NCI-H1417 (cell line): ENCODE measurements at places on chromosomes 7 and 10.

DNA sequence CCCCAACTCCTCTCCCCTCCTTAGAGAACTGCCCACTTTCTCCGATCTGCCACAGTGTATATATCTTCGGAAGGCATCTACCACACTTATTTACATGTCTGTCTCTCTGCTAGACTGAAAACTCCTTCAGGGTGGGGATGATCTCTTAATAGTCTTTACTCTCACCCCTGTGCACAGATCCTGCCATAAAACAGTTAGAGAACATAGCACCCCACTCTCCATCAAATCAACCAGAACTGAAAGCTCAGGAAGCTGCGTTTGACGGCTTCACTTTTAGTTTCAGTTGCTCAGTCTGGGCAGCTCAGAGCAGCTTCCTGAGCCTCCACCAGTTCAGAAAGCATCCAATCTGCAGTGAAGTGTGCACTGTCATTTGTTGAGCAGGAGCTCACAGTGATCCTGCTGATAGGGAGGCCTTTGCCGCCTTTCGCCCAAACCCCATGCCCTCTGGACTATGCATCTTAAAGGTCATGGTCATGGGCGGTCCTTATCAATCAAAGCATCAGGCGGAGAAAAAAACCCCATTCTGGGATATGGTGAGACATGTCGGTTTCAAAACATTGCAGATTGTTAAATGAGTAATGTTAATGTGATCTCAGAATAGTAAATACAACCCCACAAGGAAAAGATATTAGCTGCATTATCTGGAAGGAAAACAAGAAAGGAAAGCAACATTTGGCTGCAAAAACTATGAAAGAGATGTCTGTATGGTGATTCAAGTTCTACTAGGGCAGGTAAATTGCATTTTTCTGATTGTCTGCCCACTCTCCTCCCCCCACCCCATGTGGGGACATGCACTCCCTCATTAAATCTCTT is 167.1 kb upstream of the ADO start:
- DNase-seq: no peak

- DNase-seq: peak; percentile 95
Observed at GRCh38 chr7:65251851-65252620, 121.6 kb upstream of the ZNF92 start.

DNA sequence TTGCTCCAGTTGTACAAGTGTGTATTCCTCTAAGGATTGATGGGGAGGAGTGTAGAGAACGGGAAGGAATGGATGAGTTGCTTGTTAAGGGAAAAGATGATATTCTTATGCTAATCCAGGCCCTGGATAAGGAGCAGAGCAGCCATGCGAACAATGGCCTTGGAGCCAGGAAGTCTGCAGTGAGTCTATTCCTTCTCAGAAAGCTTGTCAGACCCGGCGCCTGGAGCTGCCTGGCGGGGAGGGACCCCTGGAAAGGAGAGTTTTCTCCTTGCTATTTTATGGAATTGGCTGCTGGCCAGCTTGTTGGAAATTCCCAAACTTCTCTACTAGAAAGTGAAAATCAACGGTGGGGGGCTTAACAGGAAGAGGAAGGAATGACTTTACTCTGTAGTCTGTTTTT is 89.1 kb downstream of the MMRN2 start:
- no peak for DNase-seq

GRCh38 chr10:88783724-88784123 is 18.8 kb upstream of the LIPM start:
- DNase-seq: no peak

- DNase-seq: no peak
Observed at GRCh38 chr10:6766131-6766801, 186.2 kb upstream of the PRKCQ start.

GRCh38 chr7:141915565-141915964 is 634 bp upstream of the OR9A4 start:
- DNase-seq: no peak

DNA sequence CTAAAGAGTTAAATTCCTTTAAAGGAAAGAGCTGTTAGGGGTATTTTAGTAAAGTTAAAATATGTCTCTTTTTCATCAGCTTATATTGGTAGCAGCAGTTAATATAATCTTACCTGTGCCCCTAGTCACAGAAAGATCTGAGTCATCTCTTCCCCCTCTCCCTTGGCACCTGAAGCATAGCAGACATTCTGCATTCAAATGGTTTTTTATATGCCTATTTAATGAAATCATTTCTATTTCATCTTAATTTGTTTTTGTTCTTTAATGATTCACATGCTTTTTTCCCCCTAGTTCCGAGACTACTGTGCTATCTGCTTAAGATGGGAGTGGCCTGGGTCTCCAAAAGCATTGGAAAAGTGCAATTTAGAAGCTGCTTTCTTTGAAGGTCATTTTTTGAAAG is 33.3 kb downstream of the FHIP2A start:
- no peak for DNase-seq

- no peak for DNase-seq
Observed at GRCh38 chr10:132979491-132980425, 37.4 kb upstream of the CFAP46 start.

DNA sequence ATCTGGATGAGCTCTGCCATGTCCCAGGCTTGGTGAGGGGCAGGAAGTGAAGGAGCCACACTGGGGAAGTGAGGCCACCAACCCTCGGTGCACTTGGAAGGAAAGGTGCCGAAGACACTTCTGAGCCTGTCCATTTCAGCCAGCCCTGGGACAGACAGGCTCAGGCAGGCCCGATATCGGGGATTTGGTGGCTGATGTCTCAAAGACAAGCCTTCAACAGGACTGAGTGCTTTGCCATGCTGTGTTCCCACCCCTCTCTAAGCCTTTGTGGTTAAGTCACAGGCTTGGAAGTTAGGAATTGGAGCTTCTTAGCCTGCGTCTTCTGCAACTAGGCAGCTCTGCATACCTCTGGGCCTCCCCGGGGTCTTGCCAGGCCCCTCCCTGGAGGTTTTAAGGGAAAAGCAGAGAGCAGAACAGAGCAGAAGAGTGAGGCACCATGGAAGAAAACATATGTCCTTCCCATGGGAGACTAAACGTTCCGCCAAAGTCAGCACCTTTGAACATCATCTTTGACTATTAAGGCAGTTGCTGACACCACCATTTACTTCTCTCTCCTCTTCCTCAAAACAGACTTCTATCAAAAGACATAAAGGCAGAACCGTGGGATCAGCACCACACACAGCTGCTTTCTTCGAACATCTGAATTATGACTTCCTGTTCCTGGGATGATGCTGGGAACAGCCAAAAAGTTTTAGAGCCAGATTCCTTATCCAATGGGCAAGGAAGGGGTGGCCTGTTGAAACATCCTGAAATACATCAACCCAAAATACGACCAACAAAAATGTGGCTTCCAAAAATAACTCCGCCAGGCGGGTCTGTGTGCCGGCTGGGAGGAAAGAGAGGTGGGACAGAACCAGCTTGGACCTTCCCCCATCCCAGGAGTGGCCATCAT is 71.8 kb downstream of the AFAP1L2 start:
- no peak for DNase-seq

DNA sequence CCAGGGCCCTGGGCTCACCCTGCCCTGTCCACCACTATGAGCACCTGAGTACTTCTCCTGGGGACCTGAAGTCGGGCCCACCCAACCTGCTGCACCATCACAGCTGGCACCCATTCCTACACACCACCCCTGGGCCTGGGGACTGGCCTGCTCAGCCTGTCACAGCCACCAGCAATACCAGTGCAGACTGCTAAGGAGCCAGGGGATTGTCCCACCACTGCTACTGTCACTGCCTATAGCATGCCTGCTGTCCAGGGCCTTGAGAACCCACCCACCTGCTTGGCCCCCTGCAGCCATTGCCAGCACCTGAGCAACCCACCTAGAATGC is 624.8 kb upstream of the FOXK1 start:
- DNase-seq: no peak

DNA sequence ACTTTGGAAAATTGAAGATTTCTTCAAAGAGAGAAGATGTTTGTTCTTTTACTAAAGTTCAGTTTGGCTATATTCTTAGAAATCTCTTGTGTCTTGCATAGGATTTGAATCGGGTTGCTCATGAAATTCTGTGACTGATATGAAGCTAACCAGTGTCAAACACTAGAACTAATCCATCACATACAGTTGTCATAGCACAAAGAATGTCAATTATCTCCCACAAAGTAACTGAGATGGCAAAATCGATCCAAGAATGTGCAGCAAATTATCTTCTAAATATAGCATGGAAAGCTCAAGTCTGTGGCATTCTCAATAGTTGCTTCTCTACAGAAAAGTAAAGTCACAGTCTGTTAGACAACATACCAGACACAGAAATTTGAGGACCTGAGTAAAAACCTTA is 768.1 kb upstream of the LRRN3 start:
- no peak for DNase-seq

DNA sequence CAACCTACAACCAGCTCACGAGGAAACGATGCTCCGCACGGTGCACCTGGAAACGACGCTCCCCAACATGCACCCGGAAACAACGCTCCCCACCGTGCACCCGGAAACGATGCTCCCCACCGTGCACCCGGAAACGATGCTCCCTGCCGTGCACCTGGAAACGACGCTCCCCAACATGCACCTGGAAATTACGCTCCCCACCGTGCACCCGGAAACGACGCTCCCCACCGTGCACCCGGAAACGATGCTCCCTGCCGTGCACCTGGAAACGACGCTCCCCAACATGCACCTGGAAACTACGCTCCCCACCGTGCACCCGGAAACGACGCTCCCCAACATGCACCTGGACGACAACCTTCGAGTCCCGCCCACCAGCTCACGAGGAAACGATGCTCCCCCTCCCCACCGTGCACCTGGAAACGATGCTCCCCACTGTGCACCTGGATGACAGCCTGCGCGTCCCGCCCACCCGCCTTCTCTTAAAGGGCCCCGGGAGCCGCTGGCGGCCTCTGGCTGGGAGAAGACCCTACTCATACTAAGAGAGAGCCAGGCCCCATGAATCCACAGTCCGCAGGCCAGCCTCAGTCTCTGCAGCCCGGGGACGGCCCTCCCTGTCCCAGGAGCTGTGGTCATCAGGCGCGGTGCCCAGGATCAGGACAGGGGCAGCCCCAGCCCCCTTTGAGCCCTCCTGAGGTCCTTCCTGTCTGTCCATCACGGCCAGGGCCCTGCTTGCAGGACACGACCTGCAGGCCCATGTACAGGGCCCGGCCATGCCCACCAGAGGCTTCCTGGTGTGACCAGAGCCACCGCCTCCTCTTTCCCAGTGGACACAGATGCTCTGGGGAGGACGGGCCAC is 98.3 kb downstream of the PDGFA start:
- DNase-seq: no peak

DNA sequence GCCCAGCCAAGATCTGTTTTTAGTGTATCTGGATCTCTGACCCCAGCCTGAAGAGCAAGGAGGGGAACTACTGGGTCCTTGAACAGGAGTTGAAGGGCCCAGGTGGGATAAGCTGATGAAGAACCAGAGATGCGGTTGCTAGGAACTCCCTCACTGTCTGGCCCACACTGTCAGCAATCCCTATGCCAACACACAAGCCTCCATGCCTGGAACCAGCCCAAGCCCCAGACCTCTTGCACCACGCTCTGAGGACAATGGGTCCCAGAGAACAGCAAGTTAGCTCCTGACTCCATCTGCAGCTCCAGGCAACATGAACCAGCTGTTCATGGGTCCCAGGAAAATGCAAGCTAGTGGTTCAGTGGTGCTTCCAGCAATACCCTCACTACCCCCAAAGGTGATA is 2.4 kb downstream of the NAT16 start:
- no peak for DNase-seq

GRCh38 chr10:79407811-79408795 is 37.3 kb downstream of the ZCCHC24 start:
- DNase-seq: no peak

DNA sequence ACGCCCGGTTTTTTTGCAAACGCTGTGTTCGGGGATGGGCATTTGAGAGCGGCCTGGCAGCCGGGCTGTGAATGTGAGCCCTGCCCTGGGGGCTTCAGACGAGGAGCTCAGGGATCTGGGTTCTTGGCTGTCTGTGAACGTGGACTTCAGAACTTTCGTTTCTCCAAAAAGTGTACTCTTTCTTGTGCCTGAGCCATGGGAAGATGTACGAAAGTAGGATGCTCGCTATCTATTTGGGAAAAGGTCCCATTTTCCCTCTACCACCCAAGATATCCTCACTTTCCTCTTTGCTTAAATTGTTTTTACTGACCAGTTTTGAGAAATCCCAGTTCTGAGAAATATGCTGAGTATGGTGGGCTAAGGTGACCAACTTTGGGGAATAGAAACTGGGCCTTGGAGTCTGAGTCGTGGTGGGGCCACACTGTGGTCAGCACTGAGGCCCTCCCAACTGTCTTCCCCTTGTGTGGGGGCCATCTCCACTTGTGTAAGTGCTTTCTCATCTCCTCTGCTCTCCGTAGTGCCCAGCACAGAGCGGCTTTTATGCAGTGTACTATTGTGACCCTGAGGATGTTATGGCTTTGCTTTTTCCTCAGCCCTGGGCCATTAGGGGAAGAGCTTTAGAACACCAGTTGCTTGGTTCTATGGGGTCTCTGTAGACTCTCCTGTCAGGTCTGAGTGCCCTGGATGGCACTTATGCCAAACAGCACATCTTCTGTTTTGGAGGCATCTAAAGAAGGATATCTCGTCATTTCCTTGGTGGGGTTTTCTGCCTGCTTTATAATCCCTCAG is 918 bp downstream of the DBNL start:
- DNase-seq: no peak

- DNase-seq: no peak
Observed at GRCh38 chr10:65358565-65358964, 1567.3 kb upstream of the LRRTM3 start.

DNA sequence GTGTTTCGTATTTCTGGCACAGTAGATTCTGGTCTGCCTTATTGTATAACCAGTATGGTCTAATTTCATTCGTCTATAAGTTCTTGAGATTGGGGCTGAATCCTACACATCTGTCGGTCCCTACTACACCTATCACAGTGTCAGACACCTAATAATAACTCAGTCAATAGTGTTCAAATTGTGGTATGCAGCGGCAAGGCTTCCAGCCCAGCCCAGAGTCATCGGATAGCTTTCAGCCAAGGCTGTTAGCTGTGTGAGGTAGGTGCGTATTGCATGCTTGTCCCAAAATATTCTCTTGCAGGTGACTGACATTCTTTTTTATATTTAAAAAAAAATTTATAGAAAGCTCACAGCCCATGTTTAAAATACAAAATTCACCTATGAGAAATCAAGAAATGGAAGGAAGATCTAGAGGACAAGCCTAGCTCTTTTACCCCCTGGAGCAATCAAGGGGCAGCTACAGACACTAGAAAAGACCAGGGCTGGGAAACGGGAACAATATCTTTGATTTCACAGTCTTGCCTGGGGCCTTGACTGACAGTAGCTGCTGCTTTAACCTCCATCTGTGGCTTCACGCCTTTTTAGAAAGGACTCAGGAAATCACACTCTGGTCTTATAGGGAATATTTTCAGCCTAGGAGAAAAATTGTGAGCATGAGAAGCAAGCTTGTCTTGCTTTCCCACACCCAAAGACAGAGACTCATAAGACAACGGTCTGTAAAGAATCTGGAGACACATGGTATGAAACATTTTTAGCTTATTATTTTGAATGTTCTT is 9.5 kb upstream of the ASB4 start:
- DNase-seq: peak; percentile 49

GRCh38 chr10:61465171-61465496 is 12.0 kb upstream of the TMEM26 start:
- DNase-seq: no peak
